T-helper 1 cell (primary cell): ENCODE measurements at places on chromosomes 12 and 14.

- no peak for DNase-seq
These were observed 436.7 kb upstream of the FBXO33 start for GRCh38 chr14:39868949-39869348.

DNA sequence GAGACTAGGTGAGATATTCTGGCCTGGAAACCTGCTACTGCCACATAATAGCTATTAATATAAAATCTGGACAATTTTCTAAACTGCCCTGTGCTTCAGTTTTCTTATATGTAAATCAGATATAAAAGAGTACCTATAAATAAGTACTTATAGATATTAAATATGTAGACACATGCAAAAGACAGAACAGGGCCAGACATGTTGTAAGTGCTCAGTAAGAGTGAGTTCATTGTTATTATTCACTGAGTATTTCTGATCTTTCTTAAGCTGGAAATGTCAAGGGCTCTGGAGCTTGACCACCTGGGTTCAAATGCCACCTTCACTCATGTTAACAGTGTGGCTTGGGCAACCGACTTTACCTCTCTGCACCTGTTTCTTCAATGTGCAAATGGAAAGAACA lies 179.8 kb downstream of the GALC start:
- no peak for DNase-seq

- no peak for DNase-seq
These were observed 2.5 kb downstream of the CDCA4 start for GRCh38 chr14:105018414-105018813.

- DNase-seq, result no peak
These were observed 46.5 kb downstream of the CAND1 start for GRCh38 chr12:67315661-67316060.

- DNase-seq, result no peak
These were observed 244.0 kb downstream of the SNAPC1 start for GRCh38 chr14:62006116-62006731.
